ENCODE measurements at places on chromosomes 2 and 18.

GRCh38 chr18:77067291-77068061 is 65.1 kb downstream of the MBP start:
- peak; percentile 50 for DNase-seq

- no peak for DNase-seq
Measured at GRCh38 chr2:63837036-63837594, 4.6 kb upstream of the UGP2 start.

GRCh38 chr2:8371653-8372052 is 310.2 kb upstream of the ID2 start:
- DNase-seq = no peak

GRCh38 chr2:230746213-230746612 is 33.6 kb downstream of the CAB39 start:
- no peak for DNase-seq

DNA sequence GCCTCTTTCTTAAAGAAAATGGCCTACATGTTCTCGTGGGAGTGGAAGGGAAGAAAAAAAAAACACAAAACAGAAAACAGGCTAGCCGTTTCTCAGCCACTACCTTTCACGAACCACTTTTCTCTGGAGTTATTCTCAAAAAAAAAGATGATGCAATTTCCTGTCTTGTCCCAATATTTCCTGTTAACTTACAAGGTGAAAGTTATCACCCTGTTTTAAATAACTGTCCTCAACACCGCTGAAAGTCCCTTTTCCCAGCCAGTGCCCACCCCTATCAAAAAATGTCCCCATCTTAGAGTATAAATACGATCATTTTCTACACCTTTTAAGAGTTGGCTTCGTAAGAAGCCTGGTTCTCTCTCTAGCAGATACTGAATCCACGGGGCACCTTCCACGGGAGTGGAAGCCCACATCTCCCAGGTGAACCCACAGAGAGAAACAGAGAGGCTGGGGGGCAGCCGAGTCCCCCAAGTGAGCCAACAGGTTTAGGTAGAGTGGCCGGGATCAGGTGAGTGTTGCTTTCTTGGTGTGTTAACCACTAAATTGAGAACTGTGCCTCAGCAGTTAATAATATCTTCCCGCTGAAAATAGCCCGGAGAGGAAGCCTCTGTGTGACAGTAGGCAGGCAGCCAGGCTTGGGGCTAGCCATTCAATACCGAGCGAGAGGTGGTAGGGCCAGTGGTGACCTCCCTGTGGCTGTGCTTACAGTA is 15.9 kb downstream of the SMAD7 start:
- no peak for DNase-seq

DNA sequence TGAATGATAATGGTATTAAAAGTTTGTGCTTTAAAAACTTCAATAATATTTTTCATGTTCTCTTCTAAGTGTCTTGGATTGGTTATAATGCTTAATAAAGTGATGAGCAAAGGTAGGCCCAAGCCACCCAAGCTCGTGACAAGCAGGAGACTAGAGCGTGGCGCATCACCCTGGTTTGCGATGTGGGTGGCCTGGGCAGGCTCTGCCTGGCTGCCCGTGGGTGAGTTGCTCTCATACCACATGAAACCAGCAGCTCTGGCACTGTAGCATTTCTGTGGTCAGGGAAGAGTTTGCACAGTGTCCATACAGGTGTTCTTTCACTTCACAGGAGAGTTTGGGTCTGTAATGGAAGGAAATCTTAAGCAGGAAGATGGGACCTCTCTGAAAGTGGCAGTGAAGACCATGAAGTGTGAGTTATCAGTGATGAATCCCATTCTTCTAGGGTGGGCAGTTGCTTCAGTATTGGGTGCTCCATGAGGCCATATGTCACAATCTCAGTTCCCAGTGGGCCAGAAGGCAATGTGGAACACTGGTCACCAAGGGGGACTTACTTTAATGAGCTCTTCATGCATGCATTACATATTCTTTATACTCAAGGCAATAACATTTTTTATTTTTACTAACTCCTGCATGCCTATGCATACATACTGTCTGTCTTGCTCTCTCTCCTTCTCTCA is 51.4 kb upstream of the TMEM87B start:
- no peak for DNase-seq

GRCh38 chr18:3748086-3748485 is 298.1 kb downstream of the TGIF1 start:
- DNase-seq = no peak

GRCh38 chr2:191649519-191649918 is 28.4 kb upstream of the NABP1 start:
- DNase-seq = no peak

- DNase-seq = no peak
Measured at GRCh38 chr2:43368483-43369385, 142.3 kb upstream of the ZFP36L2 start.

- DNase-seq = no peak
Measured at GRCh38 chr2:58895857-58896256, 654.7 kb upstream of the FANCL start.

- DNase-seq = no peak
Measured at GRCh38 chr2:14722904-14723570, 90.5 kb downstream of the LRATD1 start.

DNA sequence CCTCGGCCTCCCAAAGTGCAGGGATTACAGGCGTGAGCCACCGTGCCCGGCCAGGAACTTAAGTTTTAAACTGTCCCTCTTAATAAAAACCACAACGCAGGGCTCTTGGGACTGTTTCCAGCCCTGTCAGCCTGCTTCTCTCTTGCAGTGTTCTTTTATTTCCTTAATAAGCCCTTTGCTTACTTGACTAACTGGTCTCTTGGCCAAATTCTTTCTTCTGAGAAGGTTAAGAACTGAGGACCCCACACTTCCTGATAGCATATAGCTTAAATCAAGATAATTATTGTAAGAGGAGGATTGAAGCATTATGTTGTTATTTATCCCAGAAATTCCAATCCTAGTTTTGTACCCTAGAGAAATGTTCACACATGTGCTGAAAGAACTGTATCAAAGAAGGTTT is 128.2 kb upstream of the UXS1 start:
- DNase-seq = no peak

DNA sequence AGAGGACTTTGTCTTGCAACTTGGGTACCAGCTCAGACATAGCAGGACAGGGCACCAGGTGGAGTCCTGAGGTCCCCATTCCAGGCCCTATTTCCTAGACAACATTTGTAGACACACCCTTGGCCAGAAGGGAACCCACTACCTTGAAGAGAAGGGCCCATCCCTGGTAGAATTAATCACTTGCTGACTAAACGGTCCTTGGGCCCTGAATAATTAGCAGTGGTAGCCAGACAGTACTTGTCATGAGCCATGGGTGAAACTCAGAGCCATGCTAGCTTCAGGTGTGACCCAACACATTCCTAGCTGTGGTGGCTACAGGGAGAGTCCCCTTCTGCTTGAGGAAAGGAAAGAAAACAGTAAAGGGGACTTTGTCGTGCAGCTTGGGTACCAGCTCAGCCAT is 28.5 kb upstream of the ACTR2 start:
- no peak for DNase-seq

- no peak for DNase-seq
Measured at GRCh38 chr2:151363709-151364108, 6.3 kb downstream of the TNFAIP6 start.

DNA sequence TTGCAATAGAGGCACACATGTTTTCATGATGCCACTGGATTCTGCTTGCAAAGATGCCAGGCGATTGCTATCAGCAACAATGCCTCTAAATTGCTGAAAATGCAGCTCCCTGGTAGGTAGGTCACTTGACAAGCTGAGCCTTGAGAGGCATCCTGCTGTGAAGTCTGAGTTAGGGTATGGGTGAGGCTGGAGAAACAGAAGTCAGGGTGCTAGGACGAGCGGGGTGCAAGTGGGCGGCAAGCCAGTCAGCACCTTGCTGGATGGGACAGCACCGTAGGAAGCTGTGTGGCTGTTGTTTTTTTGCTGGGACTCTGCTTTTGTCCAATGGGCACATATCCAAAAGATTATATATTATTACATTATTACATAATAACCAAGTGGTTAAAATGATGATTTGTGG is 10.5 kb upstream of the CLIP4 start:
- no peak for DNase-seq

DNA sequence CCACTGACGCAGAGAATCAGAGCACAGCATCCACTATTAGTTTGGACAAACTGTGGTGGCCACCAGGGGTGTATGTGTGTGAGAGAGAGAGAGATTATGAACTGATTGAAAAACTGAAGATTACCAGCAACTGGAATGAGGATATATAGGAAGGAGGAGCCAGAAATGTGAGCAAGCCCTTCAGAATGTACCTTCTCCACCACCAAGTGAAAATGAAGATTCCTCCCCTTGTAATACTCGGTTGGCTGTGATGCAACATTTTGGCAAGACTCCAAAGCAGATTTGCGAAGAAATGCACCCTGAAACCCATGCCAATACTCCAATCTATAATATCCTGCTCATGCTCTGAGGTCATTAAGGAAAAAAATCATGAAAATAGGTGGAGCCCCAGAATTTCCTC is 121.2 kb upstream of the SLC35G4 start:
- DNase-seq = peak; percentile 62

DNA sequence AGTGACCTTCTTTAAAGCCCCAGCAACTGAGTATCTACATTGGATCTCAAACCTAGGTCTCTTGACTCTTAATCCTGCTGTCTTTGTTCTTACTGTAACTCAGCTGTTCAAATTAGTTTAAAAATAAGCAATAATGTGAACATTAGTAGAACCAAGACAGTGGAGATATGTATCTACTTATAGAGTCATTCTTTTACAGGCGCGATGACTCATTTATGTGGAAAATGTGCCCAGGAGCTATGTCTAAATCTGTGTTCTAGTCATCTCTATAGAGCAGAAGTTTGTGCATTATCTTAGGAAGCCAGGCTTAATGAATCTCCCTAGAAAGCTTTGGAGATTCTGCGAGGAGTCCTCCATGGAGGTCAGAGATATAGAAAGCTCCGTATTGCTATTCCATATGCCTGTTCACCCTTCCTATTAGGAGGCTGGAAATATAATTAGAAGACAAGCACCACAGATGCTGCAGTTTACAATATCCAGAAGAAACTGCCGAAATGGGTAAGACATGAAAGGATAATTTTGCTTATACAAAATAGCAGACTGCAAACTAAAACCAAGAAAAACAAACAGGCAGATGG is 211.6 kb downstream of the TRIB2 start:
- no peak for DNase-seq

DNA sequence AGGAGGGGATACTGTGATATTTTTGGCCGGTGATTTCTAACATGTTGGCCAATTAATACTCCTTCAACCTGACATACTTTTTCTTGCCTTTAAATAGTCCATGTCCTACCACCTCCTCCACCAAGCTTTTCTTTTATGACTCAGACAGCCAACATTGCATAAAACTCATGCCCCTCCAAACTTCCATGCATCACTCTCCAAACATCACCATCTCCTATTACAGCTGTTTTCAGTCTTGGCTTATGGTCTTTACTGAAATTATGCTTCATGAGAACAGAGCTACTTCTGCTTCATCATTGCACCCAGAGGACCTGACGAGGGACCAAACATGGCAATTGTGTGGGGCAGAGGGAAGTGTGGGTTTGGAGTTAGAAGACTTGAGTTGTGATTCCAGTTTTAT is 305.4 kb downstream of the LPIN1 start:
- DNase-seq = no peak

GRCh38 chr2:18723219-18723618 is 133.8 kb upstream of the NT5C1B start:
- no peak for DNase-seq

DNA sequence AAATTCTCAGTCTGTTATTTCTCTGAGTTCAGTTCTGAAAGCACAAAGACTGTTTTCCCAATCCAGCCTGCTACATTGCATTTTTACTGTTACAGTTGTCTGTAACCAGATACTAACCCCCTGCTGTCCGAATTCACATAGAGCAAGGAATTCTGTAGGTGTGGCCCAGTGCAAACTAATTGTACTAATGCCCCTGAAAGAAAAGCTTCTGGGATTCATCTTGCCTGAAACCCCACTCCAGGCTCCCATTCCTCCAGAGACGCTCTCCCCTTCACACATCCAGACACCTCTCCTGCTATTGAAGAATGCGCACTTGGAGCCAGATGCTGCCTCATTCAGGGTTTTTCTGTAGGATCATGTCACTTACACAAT is 127.0 kb downstream of the TTC32 start:
- no peak for DNase-seq

DNA sequence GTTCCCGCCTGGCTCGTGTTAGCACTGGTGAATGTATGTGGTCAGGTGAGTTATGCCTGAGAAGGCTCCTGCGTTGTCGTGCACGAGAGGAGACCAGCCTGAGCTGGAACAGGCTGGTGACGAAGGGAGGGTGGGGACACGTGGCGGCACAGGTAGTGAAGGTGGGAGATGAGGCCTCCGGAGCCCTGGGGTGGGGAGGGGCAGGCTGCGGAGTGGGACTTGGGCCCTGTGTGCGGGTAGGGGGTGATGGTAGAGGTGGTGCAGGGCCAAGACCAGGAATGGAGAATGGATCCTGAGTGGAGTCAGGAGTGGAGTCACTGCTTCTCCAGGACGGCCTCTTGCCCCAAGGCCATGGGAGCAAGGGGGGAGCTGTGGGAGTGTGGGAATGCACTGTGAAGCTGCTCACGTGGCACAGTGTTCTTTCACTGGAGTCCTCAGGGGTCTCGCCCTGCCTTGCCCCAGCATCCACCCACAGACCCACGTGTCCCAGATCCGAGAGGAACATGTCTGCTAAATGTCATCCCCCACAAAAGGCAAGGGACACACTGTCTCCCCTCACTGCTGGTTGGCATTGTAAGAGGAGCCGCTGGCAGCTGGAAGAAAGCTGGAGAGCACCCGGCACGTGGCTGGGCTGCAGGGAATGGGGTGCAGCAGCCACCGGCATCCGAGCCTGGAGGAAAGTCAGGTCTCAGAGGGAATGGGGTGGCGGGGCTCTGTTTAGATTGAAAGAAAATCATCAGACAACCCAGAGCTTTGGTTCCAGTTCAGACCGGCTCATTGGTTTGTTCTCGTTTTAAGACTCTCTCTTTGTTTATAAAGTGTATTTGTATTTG is 63.7 kb downstream of the CYP26B1 start:
- DNase-seq = no peak

DNA sequence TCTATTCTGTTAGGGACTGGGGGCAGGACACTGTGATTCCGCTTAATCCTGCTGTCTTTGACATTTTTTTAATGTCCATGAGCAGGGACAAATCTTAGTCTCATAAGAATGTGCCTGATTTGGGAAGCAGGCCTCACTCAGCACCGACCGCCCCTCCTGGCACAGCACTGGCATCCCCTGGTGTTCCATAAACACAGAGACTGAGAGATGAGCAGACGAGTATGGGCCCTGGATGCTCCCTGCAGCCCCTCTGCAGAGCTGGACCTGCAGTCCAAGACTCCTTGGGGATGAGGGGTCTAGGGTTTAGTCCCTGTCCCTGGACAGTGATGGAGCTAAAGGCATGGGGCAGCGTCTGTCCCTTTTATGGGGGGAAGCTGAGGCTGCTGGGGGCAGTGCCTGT is 81.6 kb downstream of the NDUFA10 start:
- no peak for DNase-seq
